Activated gamma-delta T cell treated with Interleukin-2 at 50 U/mL for 16 hours (primary cell): ENCODE measurements at places on chromosomes 7 and 10.

- no peak for DNase-seq
These were observed 19.0 kb downstream of the TMEM236 start for GRCh38 chr10:17771017-17771416.

DNA sequence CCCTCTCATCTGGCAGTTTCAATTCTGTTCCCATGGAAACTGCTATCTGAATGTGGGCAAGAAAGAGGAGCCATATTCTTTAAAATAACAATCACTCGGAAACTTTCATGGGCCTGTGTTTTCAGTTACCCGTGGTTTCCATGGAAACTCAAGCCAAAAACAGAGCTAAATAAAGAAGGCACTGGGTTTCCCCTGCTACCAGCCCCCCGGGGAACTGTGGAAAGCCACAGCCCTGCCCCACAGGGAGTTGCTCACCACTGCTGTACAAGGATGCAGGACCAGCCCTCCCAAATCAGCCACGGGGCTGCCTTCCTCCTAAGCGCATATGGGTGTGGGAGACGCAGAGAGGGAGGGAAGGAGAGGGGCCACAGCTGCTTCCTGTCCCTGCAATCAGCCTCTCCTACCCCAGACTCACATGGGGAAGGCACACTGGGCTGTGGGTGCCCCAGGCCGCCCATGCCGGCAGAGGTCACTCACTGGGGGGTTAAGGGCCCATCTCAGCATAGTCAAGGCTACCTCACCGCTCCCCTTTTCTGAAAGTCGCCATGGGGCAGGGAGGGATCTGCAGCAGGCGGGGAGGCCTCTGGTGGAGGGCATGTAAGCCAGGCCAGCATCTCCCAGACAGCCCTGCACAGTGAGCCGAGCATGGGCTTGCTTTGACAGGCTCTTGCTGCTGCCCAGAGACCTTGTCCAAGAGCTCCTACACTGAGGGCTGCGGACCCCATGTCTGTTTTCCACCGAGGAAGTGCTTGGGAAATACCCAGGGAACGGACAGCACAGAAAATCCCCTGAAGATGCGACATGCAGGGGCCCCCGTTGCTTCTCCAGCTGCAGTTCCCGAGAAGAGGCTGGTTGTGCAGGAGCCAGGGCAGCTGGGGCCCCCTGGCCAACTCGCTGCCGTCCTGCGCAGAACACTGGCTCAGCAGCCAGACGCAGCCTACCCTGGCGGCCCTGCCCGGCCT is 157.3 kb upstream of the PPP2R2D start:
- DNase-seq, result no peak

- DNase-seq, result no peak
These were observed 140.1 kb downstream of the LRRC4 start for GRCh38 chr7:127891144-127891543.

DNA sequence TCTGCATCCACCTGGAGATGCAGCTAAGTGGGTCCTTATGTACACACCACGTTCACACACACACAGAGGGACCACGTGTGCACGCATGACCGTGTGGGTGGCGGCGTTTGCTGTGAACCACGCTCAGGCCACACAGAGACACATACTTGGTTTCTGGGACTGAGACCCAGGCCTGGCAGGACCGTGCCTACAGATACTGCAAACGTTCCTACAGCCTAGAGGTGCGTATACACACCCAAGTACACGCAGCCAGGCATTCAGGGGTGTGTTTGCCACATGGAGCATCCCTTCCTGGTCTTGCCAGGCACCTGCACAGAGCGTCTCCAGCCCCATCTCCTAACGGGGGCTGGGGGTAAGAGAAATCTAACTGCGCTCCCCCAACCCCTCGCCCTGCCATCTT is 49.0 kb upstream of the GTF2IRD1 start:
- no peak for DNase-seq

GRCh38 chr10:47130491-47130890 is 169.5 kb upstream of the GDF10 start:
- no peak for DNase-seq
